ENCODE measurements at places on chromosomes 5 and 9. TPM values are rescaled to one million over a fixed set of nuclear protein-coding genes. Genes with fewer than 3 reads are reported as not detected.

The PCDHGB6 gene
- total RNA-seq, result 5.4 TPM

The INSL6 gene
- total RNA-seq, result not detected

- no peak for DNase-seq
Observed at GRCh38 chr5:133405275-133406034, 206.9 kb downstream of the FSTL4 start.

DNA sequence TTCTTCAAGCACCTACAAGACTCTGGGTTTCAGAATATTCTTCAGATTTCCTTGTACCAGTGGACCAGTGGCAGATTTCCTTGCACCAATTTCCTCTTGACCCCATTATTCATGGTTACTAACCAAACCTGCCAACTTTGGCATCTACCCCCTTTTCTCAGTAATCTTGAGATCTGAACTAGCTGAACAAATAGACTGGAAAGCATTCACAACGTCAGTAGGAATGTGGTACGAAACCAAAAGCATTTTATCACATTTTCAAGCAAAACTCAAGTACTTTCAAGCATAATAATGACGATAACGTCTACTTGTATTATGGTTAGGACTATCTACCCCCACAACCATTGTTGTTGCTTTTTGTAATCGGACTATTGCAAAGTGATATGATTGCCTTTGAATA is 1217.3 kb downstream of the PTPRD start:
- no peak for DNase-seq

- DNase-seq, result no peak
Observed at GRCh38 chr9:129400001-129400970, 220.6 kb downstream of the C9orf50 start.

The TAF11L5 gene
- total RNA-seq, result not detected

The EGFLAM gene
- 0.41 TPM for total RNA-seq

DNA sequence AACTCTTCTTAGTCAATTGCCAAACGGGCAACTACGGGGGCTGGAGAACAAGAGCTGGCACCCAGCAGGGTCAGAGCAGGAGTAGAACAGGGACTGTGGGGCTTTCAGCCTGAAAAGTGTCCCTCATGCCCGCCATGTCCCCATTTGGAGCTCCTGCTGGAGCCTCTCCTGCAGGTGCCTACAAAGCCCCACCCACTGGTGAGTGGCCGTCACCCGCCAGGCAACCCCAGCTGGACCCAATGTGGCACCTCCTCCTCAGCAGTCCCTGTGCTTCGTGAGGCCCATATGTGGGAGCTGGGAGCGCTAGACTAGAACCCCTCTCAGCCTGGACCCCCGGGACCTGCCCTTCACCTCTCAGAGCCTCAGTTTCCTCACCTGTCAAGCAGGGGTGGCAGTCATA is 40.9 kb downstream of the VAV2 start:
- no peak for DNase-seq

DNA sequence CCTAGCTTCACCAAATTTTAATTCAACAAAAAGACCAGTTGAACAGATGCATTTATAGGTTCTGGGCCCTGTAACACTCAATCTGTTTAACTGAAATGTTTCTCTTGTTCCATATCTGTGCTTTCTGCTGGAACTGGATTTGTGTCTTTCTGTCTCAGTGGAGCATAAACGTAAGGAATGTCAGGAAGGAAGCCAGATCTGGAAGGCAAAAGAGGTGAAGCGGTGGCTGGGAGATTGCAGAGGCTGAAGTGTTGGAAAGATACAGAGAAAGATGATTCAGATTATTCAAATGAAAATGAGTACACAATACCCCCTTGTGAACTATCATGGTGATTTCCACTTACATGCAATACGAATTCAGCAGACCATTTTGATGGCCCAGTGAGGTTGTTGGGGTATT is 406.8 kb downstream of the BRINP1 start:
- no peak for DNase-seq

The LCN6 gene
- not detected for total RNA-seq

DNA sequence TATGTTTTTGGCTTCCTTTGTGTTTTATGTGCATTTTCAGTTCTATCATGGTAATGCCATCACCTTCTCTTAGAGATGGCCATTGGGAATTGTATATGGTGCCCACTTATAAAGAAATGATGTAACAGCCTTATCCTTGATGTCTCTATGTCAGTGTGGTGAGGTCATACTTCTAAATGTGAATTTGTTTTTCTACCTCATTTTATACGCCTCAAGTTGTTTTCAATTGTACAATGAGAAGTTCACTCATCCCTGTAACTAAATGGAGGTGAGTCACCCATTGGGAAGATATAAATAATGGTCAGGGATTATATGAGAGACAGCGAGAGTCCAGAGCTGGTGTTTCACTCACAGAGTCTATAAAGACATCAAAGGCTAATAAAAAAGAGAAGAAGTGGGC is 402.4 kb downstream of the AGTPBP1 start:
- no peak for DNase-seq
